CD8-positive, alpha-beta memory T cell (primary cell): ENCODE measurements at places on chromosomes 3 and 15. TPM values are rescaled to one million over a fixed set of nuclear protein-coding genes. Genes with fewer than 3 reads are reported as not detected.

DNA sequence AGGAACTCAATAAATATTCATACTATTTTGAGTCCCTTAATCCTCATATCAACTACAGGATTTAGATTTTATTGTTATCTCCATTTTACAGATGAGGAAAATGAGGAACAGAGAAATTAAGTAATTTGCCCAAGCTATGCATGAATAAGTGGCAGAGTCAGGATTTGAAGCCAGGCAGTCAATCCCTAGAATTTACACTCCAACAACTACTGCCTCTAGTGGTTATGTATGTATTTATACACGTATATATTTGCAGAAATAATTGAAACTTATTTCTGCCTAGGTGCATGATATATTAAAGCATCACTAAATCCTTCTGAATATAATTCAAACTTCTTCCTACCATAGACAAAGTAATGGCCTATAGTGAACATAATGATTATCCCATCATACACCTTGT is 137.4 kb downstream of the SERPINI1 start:
- DNase-seq: no peak

Gene ST8SIA2
- not detected for total RNA-seq

Gene CHRM5
- total RNA-seq: not detected

DNA sequence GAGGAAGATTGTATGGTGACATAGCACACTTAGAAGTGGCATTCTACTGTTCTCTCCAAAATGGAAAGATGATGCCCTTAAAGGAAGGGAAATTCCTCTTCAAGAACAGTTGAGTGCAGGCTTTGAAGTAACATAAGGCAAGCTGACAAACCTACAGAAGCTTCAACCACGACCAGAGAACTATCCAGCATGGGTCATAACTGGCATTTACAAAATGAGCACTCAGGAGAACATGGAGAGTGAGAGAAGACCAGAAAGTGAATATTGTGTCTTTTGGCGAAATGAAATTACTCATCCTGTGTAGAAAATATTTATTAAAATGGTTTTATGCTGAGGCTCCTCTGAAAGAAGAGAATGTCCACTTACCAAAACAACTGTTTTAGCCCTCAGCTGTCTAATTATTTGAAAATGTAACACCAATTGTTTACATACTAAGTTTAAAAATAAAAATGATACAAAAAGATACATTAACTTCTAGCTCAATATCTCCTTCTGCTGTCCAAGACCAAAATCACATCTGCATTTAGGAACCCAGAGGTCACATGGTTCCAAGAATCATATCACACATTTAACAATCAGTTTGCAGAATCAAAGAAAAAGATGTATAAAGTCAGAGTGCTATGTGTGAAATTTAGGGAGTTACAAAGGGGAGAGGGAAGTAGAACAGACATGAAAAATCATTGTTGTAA is 216.9 kb downstream of the ATP8B4 start:
- DNase-seq: no peak

- no peak for DNase-seq
These were observed 102.5 kb downstream of the EPHB1 start for GRCh38 chr3:134897391-134898141.

Gene TTC21A
- total RNA-seq: 1.1 TPM

DNA sequence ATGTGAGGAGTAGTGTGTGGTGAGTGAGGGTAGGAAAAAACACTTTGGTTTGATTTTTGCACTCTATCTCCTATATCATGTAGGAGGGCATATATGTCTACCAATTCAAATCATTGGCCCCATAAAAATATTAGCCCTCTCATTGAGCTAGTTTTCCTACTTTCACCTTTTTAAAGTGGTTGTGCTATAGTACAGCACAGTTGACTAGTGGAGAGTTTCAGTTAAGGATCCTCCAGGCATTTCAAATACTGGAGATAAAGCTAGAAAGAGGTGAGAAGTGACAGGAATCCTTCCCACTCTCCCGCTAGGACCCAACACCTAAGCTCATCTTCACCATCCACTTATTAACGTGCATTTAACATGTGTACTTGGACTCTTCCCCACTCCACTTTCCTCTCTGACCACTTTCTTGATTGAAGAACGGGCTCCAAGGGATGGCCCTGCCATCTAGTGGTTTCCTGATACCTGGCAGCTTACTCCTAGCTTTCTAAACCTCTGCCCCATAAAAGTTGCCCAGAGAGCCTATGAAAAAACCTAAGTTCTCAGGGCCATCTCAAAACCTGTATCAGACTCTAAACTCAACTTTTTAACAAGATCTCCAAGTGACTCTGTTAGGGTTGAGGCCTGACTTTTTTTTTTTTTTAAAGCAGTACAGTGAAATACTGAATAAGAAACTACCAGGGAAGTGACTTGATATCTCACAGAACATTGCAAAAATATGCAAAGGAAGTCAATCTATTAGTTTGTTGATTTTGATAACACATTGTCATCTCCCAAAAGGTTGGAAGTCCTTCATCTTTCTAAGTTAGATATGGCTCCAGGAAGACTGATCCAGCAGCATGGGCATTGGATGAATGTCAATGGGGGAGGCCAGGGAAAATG is 17.9 kb downstream of the IL12A start:
- no peak for DNase-seq

DNA sequence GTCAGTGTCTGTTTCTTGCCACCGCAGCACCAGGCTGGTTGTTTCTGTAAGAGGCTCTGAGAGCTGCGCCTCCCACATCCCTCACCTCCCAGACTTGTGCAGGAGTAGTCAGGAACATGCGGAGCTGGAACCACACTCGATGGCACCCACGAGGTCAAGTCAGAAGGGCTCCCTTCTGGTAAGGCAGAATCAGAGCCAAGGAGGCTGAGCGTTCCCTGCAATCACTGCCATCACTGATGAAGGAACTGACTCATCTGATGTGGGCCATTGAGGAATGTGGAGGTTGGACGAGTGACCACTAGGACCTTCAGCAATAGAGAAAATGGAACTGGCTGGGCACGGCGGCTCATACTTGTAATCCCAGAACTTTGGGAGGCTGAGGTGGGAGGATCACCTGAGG is 35.7 kb upstream of the BLM start:
- DNase-seq: no peak

GRCh38 chr3:149009732-149010131 is 18.4 kb downstream of the GYG1 start:
- DNase-seq: peak; percentile 27

Gene SLC2A2
- total RNA-seq: not detected

DNA sequence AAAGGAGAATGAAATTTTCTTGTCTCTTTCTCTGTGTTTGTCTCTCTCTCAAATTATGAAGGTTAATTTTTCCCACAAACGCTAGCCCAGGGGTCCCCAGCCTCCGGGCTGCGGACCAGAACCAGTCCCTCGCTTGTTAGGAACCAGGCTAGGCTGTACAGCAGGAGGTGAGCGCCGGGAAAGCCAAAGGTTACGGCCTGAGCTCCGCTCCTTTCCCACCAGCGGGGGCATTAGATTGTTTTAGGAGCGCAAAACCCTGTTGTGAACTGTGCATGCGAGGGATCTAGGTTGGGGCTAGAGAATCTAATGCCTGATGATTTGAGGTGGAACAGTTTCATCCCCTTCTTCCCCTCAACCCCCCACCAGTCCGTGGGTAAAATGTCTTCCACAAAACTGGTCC is 74.7 kb upstream of the ZNF385D start:
- DNase-seq: no peak

GRCh38 chr3:82376883-82377282 is 615.4 kb upstream of the GBE1 start:
- DNase-seq: no peak

Gene USP4
- total RNA-seq: 73.0 TPM
